ENCODE measurements at places on chromosomes 1 and 21.

DNA sequence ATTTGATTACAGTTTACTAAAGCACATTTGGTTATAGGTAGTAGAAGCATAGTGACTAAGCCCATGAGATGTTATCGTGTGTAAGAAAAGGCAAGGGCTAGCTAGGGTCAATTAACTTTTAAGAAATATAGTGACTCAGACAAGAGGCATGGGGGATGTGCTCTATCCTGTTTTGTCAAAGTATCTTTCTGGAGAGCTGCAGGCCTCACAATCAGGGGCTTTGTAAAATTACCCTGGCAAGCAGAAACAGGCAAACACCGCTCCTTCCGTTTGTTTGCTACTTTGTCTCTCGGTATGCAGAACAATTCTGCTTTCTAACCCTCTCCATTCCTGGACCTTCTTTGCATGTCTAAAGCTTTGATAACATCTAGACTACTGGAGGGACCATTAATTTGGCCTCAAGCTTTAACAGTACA is 26.1 kb upstream of the ZNF697 start:
- DNase-seq = peak; percentile 74

DNA sequence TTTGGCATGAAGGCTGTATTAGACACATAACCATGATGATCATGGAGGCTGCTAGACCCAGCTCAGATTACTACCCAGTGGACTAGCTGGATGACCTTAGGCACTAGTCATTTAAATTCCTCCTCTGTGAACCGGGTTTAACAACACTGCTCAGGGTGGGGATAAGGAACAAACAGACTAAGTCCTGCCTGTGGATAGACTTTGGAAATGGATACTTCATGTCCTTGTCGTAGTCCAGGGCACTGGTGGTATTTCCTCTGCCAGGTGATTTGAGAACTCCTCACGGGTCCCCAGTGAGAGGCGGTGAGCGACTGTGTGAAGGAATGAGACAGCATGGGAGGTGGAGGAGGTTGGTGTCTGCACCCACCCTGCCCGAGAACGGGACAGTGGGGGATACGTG is 72.9 kb upstream of the SELENON start:
- no peak for DNase-seq

DNA sequence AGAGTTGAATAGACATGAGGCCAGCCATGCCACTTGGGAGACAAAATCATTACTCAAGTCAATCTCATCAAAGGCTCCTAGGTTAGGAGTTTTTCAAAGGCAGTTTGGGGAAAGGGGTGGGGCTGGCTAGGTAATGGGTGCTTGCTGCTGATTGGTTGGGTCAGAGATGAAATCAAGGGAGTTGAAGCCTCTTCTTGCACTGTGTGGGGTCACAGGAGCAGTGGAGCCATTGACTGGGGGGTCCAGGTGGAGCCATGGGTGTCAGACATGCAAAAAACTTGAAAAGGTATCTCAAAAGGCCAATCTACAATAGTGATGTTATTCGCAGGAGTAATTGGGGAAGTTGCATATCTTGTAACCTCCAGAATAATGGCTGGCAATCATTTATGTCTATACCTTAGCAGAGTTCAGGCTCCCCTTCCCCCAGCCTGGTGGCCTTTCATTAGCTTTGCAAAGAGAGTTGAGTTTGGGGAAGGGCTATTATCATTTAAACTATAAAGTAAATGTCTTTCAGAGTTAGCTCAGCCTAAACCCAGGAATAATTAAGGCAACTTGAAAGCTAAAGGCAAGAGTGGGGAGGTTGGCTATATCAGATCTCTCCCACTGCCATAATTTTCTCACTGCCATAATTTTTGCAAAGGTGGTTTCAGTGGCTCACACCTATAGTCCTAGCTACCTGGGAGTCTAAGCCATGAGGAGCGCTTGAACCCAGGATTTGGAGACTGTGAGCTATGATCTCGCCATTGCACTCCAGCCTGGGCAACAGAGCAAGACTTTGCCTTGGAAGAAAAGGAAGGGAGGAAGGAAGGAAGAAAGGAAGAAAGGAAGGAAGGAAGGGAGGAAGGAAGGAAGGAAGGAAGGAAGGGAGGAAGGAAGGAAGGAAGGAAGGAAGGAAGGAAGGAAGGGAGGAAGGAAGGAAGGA is 7.8 kb upstream of the PINK1 start:
- no peak for DNase-seq

GRCh38 chr21:36079010-36079649 is 9.3 kb downstream of the CBR1 start:
- DNase-seq = no peak

DNA sequence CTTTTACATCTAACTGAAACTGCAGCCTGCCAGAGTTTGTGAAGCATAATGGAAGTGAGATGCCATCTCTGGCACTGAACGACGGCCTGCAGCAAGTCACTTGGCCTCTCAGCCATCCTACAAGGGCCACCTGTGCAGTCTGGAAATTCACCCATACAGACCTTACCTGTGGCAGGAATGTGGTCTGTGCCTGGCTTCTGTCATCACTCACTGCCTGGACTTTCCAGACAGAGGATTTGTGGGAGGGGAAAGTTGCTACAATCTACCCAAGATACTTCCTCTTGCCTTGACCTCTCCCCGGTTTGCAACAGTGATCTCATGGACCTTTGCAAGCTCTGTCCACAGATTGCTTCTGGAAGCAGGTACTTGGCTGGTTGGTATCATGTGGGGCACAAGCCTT is 58.4 kb upstream of the ATP1B1 start:
- DNase-seq = no peak

DNA sequence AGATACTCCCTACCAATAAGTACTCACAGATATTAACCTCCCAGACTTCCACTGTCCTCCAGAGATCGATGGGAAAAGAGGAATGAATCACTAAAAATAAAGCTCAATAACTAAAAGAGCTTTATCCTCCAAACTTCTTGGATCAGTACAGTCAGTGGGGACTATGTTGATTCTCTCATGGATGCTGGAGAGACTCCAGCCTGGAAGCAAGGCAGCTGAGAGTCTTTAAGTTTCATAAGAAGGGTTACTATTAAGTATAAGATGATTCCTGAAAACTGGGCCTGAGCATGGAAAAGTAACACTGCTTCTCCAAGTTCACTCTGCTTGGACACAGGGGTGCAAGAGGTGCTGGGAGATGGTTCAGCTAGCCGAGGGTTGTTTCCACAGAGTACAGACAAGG is 6.2 kb upstream of the DDR2 start:
- DNase-seq = peak; percentile 49

GRCh38 chr1:48627486-48627885 is 149.2 kb downstream of the BEND5 start:
- no peak for DNase-seq

GRCh38 chr1:100076744-100077143 is 56.0 kb downstream of the SASS6 start:
- no peak for DNase-seq

- peak; percentile 12 for DNase-seq
Measured at GRCh38 chr1:54800899-54801759, at the start of gene TTC22. TTC22 (minus strand) TSS chr1:54801323; CDS start chr1:54801163, 160 bp downstream.

DNA sequence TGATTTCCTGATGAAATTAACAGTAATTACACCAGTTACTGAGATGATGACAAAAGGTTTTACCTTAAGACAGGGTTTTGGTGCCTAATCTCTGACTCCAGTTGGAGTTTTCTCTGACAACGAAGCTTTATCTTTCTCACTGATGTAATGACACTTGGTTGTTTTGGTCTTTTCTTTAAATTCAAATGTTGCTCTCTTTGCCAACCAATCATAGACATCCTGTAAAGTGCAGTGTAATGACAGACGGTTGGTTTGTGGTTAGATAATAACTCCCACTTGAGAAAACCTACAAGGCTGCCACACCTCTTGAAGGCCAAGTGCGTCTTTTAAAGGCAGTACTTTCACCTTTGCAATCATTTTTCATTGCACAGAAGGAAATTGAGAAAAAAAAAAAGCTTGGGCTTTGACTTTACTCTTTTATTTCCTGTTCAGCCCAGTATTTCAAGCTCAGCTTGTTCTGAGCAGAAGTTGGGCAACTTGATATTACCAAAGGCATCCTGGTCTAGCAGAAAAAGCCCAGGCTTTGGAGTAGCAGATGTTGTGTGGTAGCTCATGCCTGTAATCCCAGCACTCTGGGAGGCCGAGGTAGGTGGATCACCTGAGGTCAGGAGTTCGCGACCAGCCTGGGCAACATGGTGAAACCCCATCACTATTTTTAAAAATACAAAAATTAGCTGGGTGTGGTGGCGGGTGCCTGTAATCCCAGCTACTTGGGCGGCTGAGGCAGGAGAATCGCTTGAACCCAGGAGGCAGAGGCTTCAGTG is 14.9 kb downstream of the PDIK1L start:
- DNase-seq = peak; percentile 60

- DNase-seq = no peak
Measured at GRCh38 chr1:194133152-194133551, 946.7 kb upstream of the B3GALT2 start.

- DNase-seq = peak; percentile 83
Measured at GRCh38 chr1:169906938-169907337, 13.2 kb upstream of the SCYL3 start.

DNA sequence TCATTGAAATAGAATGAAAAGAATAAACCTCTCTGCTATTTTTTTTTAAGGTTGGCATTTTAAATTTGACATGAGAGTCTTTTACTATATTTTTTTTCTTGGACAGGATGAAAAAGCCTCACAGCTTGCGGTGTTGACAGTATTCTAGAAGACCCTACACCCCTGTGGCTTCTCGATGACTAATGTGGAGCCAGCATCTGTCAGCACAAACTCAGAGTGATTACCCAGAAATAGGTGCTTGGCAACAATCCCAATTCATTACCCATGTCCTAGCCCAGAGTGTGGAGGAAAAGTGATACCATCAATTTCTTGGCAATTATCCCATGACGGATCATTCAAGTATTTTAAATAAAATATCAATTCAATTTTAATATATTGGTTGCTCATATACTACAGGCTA is 186.8 kb upstream of the MAP1LC3C start:
- DNase-seq = no peak

DNA sequence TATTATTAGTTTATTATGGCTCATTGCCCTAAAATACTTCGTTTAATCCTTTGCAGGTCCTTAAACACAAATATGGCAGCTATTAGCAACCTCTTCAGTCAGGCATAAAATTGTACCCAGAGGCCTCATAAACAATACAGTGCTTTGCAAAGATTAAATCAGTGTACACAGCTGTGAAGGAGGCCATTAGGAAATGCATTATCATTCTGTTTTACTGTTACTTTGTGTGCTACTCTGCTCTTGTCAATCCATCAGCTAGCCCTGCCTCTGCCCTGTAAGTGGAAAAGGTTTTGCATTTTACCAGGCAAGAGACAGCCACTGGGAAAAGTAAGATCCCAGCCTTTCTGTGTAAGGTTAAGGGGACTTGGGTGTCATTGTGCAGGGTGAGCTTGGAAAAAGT is 415.7 kb upstream of the DAB1 start:
- no peak for DNase-seq

DNA sequence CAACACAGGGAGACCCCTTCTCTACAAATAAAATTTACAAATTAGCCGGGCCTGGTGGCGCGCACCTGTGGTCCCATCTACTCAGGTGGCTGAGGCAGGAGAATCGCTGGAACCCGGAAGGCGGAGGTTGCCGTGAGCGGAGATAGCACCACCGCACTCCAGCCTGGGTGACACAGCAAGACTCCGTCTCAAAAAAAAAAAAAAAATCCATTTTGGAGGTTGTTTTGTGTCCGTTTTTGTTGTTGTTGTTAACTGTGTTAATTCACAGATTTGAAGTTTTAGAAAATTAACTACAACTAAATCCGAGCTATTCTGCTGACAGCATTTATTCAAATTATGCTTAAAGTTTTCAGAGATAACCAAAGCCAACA is 618 bp downstream of the CLCC1 start:
- no peak for DNase-seq

- DNase-seq = no peak
Measured at GRCh38 chr1:155003227-155003765, 694 bp downstream of the ZBTB7B start.

GRCh38 chr1:228737601-228738041 is 2.3 kb downstream of the RHOU start:
- DNase-seq = no peak

DNA sequence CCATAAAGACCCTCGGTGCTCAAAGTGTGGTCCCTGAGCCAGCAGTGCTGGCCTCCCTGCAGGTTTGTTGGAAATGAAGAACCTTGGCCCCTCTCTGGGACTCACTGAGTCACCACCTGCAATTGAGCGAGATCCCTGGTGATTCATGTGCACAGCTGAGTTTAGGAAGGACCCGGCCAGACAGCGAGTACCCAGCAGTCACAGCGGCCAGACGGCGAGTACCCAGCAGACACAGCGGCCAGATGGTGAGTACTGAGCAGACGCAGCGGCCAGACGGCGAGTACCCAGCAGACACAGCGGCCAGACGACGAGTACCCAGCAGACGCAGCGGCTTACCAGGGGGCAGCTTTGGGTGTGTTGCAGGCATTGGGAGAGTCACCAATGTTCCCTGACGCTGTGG is 123.8 kb downstream of the PRDM16 start:
- no peak for DNase-seq

DNA sequence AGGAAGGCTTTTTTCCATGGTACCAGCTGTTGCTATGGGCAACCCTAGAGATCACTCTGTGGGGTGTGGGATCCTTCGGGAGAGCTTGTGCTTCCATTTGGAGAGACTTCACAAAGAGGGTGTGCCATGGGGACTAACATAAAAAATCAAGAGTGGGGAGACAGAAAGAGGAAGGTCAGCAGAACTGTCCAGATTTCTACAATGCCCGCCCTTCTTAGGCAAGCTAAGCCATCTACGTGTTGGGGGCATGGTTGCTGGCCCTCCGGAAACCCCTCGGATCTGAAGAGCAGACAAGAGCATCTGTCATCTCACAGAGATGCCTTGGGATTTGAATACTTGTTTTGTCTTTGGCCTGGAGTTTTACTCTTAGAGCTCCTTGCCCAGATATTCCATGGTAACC is 83.9 kb upstream of the ZNF648 start:
- no peak for DNase-seq

DNA sequence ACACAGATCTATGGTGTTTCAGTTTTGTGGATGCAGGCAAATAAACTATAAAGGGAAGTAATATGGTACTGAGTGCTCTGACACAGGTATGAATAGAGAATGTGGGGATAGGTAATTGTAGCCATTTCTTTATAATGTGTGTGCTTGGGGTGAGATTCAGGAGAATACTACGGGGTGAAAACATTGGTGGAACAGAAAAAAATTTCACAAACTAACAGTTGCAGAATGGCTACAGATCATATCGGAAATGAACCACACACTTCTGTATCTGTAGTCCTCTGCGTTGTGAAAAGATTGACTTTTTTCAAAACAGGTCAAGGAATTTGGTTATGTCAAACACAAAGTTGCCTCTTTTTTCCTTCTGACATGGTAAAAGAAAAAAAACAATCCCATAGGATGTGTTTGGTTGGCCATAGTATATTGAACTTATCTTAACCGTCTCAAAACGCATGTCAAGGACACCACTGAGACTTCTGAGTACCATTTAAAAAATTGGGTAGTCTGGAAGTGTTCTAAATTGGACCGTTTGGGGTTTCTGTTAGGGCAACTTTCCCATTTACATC is 1.1 kb upstream of the CDC73 start:
- no peak for DNase-seq
